ENCODE measurements at places on chromosomes 11 and 22.

- no peak for DNase-seq
Measured at GRCh38 chr11:62747475-62748160, 6.3 kb downstream of the ZBTB3 start.

DNA sequence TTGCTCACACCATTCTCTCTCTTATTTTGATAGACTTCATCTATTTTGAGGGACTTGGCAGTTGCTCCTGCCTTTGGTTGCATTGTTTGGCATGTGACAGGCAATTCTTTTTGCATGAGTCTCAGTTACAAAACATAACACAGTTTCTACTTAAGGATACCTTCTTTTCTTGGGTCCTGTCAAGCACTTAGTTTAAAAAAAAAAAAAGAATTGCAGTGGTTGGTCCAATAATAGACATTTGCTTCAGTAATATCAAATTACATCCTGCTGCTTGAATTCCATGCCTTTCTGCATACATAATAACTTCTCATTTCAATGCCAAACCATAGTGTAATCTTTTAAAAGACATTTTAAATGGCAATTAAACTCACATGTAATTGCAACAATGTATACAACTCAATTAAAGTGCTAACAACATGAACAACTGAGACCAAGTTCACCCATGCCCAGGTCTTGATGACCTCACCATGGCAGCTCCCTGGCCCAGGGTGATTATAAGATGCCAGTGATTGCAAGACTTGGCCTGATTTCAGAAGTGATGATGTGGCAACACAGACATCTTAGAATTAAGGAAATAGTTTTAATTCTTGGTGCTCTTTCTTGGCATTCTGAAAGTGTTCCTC, 32.2 kb upstream of the PLET1 start:
- DNase-seq = no peak

DNA sequence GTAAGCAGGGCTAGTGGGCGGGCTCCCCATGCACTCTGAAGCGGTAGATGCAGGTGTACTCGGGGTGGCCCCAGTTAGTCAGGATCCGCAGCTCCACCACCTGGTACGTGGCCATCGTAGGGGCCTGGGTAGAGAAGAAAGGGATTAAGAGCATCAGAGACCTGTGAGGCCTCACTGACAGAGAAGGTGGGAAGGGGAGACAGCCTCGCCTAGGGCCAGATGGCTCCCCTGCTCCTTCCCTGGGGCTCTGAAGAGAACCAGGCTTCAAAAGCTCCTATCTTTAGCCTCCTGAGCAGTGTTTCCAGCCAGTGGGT, 19.6 kb downstream of the SUN2 start:
- DNase-seq = no peak

- DNase-seq = no peak
Measured at GRCh38 chr11:123698546-123699127, 42.8 kb downstream of the ZNF202 start.

DNA sequence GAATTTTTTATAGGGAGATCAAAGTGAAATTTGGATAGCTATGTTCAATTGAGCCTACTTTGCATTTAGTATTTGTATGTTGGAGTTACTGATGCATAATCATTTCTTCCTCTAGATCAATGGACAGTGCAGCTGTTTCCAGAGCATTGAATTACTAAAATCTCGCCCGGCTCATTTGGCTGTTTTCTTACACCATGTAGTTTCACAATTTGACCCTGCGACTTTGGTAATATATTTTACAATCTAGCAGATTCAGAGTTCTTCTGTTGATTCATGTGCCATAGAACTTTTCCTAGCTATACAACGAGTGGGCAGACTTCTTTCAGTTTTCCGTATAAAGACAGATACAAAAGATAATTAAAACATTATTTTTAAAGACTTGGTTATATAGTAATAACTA, 70.0 kb upstream of the GRIK4 start:
- no peak for DNase-seq

DNA sequence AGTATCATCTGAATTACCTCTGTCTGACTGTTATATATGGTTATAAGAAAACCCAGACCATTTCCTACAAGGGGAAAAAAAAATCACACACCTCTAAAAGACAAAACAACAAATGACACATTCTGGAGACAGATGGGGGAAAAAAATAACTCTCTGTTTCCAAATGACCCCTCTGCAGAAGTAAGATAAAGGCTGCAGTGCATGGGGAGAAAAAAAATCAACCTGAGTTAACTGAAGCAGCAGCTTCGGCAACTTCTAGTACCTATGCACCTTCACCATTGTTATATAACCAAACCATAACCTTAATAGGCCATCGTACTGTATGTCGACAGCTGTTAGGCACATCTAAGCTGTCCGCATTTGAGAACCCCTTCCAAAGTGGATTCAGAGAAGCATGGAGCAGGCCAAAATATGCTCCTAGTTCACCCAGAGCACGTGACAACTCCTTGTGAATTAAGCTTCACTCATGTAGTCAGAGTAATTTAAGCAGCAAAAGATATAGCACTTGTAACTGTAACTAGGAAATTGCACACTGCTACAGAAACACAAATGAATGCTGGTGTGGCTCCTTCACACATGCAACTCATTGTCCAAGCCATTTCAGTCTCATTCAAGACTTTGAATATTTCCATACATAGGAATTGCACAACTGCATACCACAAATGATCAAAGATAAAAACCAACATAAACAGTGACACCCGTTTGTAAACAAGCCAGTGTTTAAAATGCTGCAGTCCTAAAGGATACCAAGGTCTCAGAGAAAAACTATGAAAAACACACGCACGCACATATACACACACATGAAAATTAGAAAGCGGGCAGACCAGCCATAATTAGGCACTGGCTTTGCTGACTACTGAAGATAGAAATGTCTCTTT, 2.7 kb downstream of the SIK3 start:
- DNase-seq = no peak

All from NCI-H1048 (cell line).